ENCODE measurements at places on chromosomes 7 and 10.
A peak's percentile ranks its signal among the peaks of the same experiment; 100 is the strongest.

DNA sequence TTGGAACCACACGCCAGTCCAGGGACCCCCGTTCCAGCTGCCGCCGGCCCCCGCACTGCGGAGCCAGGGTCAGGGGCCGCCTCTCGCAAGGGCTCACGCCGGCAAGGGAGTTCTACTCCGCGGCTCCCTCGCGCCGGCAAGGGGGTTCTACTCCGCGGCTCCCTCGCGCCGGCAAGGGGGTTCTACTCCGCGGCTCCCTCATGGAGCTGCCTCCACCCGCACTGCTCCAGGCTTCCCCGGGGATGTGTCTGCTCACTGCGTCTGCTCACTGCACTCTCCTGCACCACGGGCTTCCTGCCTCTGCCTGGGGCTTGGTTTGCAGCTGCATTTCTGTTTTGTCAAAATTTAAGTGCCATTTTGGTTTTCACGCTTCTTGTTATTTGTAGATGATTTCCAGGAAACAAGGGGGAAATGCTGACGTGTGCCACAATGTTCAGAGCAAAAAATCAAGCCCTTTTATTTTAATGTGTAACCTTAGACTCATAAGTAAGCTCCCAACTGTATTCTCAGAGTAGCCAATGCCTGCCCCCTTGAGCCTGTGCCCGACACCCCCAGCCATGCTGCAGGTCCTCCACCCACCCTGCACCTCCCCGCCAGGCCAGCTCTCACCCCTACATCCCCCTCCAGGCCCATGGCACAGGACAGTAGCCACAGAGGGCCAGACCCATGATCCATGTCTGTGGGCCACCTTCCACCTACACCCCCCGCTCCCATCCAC is 246.2 kb downstream of the MAD1L1 start:
- peaks cover 5% of the 10 kb centered on the region for H3K4me1 ChIP-seq
- no peaks in the 10 kb centered on the region for H3K27me3 ChIP-seq
- no peak for DNase-seq
- H3K4me3 ChIP-seq, result no peak overlapping the region

DNA sequence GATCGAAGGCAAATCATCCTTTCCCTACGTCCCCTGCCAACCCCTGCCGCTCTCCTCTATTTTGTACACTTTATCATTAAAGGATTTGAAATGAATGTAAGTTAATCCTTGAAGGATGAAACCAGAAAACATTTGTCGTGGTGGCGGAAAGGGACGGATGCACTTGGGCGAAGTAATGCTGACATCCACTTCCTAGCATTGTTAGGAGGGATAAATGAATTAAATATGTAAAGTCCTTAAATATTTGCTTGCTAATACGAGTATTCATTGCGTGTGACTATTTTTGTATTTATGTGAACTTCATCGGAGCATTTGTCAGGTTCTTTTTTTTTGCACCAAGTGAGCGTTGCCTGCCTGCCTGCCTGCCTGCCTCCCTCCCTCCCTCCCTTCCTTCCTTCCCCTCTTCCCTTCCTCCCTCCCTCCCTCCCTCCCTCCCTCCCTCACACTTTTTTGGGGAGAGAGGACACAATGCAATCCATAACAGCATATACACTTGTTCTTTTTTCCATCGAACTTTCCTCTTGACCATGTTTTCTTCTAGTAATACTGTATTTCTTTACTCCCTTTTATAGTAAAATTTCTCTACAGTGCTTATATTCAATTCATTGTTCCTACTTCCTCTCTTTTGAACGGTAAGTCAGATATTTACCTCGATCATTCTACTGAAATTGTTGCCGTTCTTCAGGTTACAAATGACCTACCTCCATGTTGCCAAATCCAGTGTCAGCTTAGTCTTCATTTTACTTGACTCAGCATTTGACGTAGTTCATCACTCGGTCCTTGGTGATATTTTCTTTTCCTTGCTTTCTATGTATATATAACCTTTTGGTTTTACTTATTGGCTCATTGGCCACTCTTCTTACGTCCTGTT is 831 bp downstream of the CCDC7 start:
- no peak for DNase-seq
- H3K36me3 ChIP-seq, result no peaks in the 10 kb centered on the region
- H3K4me3 ChIP-seq, result peak overlapping the region; percentile 57
- peak overlapping the region; percentile 94 for H3K27ac ChIP-seq

GRCh38 chr10:14695847-14696480 is 78.7 kb downstream of the FAM107B start:
- no peak overlapping the region for H3K4me3 ChIP-seq
- H3K4me1 ChIP-seq, result no peaks in the 10 kb centered on the region
- no peaks in the 10 kb centered on the region for H3K36me3 ChIP-seq
- no peak overlapping the region for H3K27ac ChIP-seq
- no peak for DNase-seq

DNA sequence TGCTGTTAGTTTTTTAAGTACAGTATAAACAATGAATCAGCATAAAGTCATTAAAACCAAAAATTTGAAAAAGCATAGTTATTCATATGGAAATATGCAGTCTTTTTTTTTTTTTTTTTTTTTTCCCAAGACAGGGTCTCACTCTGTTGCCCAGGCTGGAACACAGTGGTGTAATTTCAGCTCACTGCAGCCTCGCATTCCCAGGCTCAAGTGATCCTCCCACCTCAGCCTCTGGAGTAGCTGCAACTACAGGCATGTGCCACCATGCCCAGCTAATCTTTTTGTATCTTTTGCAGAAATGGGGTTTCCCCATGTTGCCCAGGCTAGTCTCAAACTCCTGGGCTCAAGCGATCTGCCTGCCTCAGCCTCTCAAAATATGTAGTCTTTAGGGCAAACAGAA is 182.0 kb downstream of the SEMA3E start:
- no peaks in the 10 kb centered on the region for H3K4me1 ChIP-seq
- H3K4me3 ChIP-seq, result no peak overlapping the region
- no peak for DNase-seq
- H3K27me3 ChIP-seq, result no peaks in the 10 kb centered on the region
- no peak overlapping the region for H3K27ac ChIP-seq
- no peaks in the 10 kb centered on the region for H3K36me3 ChIP-seq

- H3K4me1 ChIP-seq, result no peaks in the 10 kb centered on the region
- H3K27me3 ChIP-seq, result no peaks in the 10 kb centered on the region
- no peak overlapping the region for H3K4me3 ChIP-seq
Measured at GRCh38 chr7:103048833-103049232, 25.8 kb downstream of the FBXL13 start.

DNA sequence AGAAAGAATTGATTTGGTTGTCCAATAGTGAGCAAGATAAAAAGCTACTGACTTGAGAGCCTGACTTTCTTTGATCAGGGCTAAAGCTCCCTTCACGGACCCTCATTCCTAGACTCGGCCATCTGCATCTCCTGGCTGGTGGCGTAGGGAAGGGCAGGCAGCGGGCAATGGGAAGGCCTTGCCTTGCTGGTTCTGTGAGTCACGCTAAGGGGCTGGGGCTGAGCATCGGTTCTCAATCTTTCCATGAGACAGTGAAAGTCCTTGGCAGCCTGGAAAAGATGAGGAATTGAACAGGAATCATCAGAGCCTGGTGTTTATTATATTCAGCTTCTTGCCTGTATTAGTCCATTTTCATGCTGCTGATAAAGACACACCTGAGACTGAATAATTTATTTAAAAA is 475.3 kb downstream of the PLXNA4 start:
- H3K27me3 ChIP-seq, result no peaks in the 10 kb centered on the region
- H3K27ac ChIP-seq, result no peak overlapping the region
- DNase-seq, result no peak
- no peaks in the 10 kb centered on the region for H3K4me1 ChIP-seq
- no peak overlapping the region for H3K4me3 ChIP-seq

DNA sequence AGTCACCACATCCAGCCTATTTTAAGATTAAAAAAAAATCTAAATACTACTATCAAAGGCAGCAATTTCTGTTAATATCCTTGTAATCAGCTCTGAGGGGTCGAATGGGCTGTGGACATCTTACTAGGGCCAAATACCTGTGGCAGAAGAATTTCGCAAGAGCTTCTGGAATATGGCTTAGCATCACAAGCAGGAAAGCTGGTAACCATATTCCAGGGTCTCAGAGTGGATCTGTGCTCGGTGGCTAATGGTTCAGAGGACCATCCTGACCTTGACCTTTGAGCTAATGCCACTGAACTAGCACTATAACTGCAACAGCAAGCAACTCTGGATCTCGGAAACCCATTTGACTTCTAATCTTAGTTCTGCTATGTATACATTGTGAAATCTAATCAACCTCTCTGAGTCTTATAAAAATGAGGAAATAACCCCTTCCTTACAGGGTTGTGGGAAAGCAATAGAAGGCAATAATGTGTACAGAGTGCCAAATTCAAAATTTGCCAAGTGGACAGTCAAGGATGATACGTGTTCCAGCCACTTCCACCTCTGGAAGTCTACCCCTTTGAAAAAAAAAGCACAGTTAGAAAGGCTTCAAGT is 65.5 kb downstream of the CYP26A1 start:
- no peaks in the 10 kb centered on the region for H3K36me3 ChIP-seq
- H3K27ac ChIP-seq, result no peak overlapping the region
- no peaks in the 10 kb centered on the region for H3K4me1 ChIP-seq

DNA sequence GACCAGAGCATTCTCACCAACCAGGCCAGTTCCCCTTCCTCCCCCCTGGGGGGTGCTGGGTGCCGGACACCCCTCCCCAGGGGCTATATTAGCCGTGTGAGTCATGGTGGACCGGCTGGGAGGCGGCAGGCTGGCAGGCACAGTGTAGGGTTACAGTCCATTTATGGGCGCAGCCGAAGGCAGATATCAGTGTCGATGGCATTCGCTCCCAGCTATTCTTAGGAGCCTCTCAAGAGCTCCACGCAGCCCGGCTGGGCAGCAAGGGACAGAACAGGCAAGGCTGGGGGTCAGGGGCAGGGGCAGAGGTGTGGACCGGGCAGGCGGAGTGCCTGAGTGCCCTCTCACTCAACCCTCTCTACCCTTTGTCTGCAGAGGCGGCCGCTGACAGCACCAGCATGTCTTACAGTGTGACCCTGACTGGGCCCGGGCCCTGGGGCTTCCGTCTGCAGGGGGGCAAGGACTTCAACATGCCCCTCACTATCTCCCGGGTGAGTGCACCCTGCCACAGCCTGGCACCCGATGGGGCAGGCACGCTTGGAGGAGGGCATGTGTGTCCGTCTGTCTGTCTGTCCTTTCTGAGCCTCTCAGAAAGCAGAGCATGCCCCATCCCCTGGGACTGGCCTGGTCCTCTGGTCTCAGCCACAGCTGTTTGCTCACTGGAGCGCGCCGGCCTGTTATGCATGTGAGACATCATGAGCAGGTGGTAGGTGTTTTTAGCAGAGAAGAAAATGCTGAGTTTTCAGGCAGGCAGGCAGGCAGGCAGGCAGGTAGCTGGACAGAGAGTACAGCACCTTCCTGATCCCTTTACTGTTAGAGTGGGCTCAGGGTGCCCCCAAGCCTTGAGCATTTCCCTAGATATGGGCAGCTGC is at the start of gene LDB3:
Gene LDB3 (plus strand): TSS at position 215 of the 869 bp plus-strand sequence. CDS start 181 bp downstream, at position 396.
- H3K4me3 ChIP-seq, result peak within 1 kb of the TSS; percentile 58
- H3K36me3 ChIP-seq, result peaks cover 50% of the 10 kb centered on the region
- peak within 1 kb of the TSS; percentile 91 for H3K27ac ChIP-seq

GRCh38 chr10:85224366-85224940 is 896.1 kb downstream of the CCSER2 start:
- no peak overlapping the region for H3K4me3 ChIP-seq
- DNase-seq, result no peak
- no peaks in the 10 kb centered on the region for H3K4me1 ChIP-seq
- no peaks in the 10 kb centered on the region for H3K36me3 ChIP-seq
- H3K27ac ChIP-seq, result no peak overlapping the region

DNA sequence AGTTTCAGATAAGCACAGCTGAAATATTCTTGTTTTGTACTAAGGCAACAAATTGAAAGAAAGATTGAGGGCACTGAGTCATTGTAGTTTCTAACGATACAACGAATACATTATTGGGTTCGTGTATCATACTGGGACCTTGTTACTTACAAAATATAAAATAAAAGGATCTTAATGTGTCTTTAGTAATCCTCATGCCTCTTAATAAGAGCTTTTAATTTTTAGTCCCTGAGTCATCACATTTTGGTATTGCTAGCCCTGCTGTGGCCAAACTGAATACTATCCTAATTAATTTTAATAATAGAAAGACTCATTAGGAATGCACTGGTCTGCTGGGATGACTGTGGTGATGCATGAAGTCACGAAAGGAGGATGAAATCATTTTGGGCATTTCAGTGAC is 309.7 kb downstream of the EXOC4 start:
- H3K4me3 ChIP-seq, result no peak overlapping the region
- H3K36me3 ChIP-seq, result no peaks in the 10 kb centered on the region
- no peaks in the 10 kb centered on the region for H3K27me3 ChIP-seq
- DNase-seq, result no peak

- H3K27ac ChIP-seq, result no peak overlapping the region
- no peaks in the 10 kb centered on the region for H3K36me3 ChIP-seq
- H3K4me1 ChIP-seq, result no peaks in the 10 kb centered on the region
- no peak for DNase-seq
- H3K27me3 ChIP-seq, result no peaks in the 10 kb centered on the region
Measured at GRCh38 chr7:40310258-40310657, 175.5 kb downstream of the SUGCT start.

GRCh38 chr10:68992636-68993440 is 4.2 kb downstream of the KIFBP start:
- DNase-seq, result no peak
- H3K4me1 ChIP-seq, result no peaks in the 10 kb centered on the region
- no peaks in the 10 kb centered on the region for H3K36me3 ChIP-seq
- H3K27me3 ChIP-seq, result no peaks in the 10 kb centered on the region
- H3K27ac ChIP-seq, result peak overlapping the region; percentile 65

DNA sequence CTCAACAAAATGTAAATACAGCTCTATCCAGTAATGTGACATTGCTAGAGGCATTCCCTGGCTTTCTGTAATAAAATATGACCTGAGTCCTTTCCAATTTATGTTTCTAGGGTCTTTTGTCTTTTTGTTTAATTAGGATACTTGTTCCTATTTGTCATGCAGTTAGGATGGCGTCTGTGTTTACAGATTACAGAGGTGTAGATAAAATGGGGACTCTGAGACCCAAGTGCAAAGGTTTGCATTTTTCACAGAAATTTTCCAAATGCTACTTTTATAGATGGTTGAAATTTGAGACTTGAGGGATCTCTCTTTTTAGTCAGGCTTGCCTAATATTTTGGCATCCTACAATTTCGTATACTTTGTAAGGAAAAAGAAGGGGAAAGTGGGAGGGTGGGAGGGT is 332.4 kb downstream of the PTEN start:
- no peaks in the 10 kb centered on the region for H3K36me3 ChIP-seq
- no peak for DNase-seq
- peaks cover 11% of the 10 kb centered on the region for H3K4me1 ChIP-seq
- H3K27me3 ChIP-seq, result no peaks in the 10 kb centered on the region
